NCI-H1092 (cell line): ENCODE measurements at places on chromosomes 2 and 18.
A peak's percentile ranks its signal among the peaks of the same experiment; 100 is the strongest.

DNA sequence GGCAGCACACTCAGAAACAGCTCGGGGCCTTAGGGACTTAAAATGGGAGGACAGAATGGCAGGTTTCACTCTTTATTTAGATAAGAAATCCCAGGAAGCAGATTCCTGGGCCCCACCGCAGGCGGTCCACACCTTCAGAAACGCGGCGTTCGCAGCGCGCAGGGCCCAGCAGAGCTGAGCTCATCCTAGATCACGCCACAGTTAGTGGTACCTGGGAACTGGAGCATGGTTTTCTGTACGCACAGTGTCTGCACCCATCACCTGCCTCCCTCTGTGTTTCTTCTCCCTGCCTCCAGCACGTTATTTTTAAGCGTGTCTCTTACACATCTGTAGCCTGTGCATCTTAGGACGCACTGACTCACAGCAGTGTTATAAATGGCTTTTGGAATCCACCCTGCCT lies 242.1 kb downstream of the ALPK2 start:
- DNase-seq, result no peak

DNA sequence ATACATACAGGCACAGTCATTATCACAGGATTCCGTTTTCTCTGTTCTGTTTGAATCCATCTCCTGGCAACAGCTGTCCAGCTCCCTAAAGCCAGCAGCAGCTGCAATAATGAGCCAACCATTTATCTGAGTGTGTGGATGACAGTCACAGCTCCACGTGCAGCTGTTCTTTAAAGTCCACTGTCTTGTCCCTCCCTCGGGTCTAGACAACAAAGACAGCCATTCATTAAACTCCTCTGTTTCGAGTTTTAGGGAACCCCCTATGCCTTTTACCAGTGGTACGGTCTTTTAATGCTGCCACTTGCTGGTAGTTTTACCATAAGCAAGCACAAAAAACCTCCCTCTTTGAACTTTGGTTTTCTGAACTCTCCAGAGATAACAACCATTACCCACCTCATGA lies 16.0 kb upstream of the MSGN1 start:
- DNase-seq, result no peak

DNA sequence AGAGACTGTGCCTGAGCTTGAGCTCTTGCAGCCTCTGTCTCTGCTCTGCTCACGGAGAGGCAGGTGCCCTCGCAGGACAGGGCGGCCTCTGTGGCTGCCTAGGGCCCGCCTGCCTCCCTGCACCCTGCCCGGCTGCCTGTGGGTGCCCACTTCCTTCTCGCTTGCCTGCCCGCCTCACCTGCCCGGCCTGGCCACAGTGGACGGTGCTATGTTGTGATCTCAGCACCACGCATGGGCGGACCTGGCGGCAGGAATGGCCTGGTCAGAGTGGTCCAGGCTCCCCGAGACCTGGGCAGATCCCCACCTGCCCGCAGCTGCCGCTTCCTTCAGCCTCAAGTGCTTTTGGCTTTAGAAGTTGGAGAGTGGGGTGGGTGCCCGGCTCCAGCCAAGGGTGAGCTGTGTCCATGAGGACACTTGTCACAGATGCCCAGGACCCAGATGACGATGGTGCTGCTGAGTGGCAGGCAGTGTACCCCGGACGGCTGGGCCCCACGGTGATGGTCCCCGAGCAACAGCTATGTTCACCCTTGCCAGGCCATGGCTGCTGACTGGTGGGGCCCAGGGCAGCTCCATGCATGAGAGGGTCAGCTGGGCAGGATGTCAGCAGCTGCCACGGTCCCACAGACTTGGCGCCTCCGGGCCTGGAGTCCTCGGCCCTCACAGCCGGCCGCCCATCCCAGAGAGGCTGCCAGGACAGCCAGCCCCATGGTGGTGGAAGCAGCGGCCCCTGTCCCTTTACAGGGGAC lies 25.3 kb downstream of the RTP5 start:
- DNase-seq, result no peak

DNA sequence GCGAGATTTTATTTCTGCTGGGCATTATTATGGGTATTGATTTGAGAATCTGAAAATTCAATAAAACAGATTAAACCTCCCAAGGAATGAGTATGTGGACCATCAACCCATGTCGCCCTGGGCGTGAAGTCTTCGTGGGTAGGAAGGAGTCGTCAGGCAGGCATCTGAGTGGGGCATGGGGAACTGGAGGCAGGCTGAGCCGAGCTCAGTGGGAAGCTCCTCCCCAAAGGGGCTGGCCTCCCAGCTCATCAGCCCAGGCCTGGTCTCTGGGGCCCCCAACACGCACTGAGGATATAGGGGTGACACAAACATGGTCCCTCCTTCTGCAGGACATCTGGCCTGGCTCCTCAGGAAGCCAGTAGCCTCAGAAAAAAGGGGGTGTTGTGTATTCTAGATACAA lies 265.2 kb downstream of the TFCP2L1 start:
- no peak for DNase-seq

DNA sequence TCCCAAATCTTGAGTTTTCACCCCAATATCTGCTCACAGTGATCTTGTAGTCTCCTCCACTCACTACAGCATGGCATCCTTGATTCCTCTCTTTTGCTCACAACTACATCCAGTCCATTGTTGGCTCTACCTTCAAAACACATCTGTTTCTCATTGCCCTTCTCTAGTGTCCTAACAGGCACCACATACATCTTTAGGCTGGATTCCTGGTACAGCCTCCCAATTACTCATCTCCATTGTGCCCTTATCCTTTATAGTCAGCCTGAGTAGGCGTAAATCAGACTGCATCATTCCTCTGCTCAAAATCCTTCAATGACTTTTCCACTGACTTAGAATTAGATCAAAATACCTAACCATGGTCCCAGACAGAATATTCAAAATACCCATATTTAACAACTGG lies 10.7 kb upstream of the TAF1B start:
- no peak for DNase-seq

DNA sequence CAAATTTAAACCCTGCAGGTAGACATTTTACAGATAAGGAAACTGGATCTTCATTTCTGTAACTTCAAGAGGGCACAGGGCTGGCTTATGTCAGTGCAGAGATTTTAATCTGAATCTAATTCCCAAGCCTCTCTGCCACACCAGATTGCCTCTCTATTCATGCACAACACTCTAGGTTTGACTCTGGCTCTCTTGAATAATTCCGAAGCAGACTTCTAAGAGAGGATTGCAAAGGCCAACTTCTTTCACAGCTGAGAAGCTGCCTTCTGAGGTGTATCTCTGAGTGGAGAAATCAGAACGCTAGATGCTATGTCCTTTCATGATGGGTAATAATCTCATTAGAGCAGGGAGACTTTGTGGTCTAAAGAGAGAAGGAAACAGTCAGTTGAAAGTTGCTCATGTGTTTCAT lies 20.1 kb upstream of the MGAT5 start:
- DNase-seq, result no peak

DNA sequence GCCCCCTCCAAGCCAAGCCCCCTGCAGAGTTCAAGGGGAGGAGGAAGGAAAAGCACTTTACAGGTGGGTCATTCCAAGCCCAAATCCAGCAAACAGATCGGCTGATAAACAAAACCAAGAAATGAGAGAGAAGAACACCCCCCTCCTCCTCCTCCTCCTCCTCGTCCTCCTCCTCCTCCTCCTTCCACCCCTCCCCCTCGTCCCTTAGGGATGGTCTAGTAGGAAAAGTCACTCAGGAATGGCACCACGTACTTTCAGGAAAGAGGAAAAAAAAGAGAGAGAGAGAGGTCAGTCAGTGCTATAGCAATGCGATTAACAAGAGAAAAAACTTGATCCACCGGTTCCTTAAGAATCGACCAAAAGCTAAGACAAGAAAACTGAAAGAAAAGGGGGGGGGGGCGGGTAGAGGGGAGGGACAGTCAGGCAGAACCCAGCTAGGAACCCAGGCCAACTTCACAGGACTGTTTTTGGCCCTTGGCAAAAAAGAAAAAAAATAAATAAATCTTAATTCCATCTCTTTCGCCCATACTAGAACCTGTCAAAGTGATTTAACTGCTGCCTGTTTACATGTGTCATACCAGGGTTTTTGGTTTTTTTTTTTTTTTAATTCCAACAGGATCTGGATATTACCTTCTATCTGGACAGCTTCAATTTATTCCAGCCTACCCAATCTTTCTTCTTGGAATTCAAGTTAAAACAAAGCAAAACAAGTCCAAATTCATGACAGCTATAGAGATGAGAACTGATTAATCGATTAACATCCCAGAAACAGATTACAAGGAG lies 906 bp downstream of the IKZF2 start:
- no peak for DNase-seq

- DNase-seq, result no peak
These were observed 1090.8 kb downstream of the BCL11A start for GRCh38 chr2:59462422-59463197.

- DNase-seq, result no peak
These were observed 13.1 kb downstream of the GRP start for GRCh38 chr18:59233017-59233410.

- DNase-seq, result no peak
These were observed 219.6 kb downstream of the TNS1 start for GRCh38 chr2:217783243-217783642.

DNA sequence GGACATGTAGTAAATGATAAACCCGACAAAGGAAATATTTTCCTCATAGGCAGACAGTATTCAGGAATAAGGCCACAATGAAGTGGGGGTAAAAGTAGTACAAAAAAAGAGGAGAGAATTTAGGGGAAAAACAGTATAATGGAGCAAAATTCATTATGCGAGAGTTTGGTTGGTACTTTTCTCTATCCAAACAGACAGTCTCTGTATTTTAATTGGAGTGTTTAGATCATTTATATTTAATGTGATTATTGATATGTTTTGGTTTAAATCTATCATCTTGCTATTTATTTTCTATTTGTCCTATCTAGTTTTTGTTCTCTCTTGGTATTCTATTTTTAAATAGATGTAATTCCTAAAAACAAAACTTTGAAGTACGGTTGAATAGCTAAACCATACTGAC lies 170.3 kb upstream of the SP5 start:
- DNase-seq, result no peak

DNA sequence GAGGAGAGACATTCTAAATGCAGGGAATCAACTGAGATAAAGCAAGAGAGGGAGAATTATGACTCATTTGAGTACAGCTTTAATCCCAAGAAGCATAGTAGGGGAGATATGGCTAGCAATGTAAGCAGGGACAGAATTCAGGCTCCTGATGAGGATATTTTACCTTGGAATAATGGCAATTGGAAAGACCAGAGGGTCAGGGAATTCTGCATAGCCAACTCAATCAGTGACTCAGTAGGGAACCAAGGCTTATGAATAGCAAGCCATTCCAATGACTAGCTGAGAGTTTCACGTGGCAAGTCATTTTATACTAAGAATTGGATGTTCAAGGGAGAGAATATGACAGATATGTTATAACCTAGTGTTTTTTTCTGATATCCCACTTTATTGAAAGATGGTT lies 563.8 kb upstream of the NETO1 start:
- DNase-seq, result no peak

GRCh38 chr2:137522620-137523011 lies 441.7 kb upstream of the HNMT start:
- DNase-seq, result no peak

DNA sequence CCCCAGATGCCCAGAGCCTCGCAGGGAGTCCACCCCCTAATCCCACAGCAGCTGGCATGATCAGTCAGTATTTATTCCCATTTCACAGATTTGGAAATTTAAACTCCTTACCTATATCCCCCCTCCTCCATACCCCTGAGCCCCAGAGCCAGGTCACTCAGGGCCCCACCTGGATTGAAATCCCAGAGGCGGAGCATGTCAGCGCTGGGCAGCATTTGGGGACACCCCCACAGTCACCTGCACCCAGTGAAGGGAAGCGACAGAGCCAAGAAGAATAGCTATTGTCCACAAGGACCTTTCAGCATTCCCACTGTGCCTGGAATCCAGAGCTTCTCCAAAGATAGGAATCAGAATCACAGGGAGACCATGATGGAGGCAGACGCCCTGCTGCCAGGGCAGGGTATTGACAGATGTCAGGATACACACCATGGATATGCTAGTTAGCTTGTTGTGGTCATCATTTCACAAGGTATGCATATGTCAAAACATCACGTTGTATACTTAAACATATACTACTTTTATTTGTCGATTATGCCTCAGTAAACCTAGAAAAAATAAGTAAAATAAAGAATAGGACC lies 968 bp upstream of the ASTL start:
- no peak for DNase-seq

- no peak for DNase-seq
These were observed 2.3 kb downstream of the TWSG1 start for GRCh38 chr18:9336827-9337226.

- no peak for DNase-seq
These were observed 62.1 kb upstream of the PGAP1 start for GRCh38 chr2:196988639-196989038.

DNA sequence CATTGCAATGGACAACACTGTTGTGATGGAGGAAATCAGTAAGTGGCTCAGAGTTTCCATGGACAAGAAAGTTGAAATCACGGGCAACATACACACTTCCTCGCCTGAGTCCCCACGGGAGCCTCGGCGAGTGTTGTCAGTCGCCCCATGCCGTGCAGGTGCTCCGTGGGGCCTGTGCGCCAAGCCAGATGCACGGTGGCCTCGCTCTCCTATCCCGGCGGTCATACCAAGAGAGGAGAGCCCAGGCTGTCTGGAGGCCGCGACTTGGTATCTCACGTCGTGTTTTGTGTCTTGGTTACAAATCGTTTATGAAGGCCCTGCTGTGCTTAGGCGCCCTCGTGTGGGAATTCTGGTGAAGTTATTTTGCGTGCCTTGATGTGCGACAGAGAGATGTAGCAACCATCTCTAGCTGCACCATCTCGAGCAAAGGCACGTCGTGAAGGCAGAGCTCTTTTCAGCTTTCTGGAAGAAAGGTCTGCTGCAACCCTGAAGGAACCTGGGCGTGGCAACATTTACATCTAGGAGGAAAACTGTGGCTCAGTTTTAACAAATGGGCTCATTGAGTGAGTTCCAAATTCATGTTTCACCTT lies 21.8 kb downstream of the ATG4B start:
- DNase-seq, result peak; percentile 13

DNA sequence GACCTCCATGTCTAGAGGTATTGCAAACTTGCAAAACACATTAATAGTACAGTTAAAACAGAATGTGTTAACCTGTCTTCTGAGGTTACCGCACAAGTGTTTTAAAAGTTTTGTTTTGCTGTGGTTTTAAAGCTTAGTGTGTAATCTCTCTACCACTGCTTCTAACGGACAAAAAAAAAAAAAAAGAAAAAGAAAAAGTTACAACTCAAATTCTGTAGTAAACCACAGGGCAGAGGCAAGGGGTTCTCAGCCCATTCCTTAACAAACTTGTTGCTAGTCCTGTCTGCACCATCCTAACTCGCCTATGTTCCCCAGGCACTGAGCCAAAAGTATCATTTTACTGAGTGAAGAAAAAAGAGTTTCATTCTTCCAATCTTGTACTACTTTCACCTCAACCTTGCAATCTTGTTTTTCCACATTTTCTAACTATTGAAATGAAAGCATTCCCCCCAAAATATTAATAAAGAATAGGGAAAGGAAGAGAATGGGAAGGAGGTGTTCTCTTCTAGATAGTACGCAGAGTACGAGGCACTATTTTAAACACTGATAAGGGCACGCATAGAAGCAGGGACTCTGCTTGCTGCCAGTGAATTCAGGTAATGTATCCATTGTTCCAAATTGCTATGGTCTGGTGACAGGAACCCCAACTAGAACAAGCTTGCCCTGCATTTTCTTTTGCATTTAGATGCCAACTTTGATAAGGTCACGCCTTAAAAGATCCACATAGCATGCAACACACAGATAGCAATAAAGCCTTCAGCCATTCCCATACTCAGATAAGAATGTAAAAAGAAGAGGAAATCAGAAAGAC lies 47.1 kb downstream of the IKZF2 start:
- no peak for DNase-seq

- peak; percentile 79 for DNase-seq
These were observed 2.8 kb upstream of the CTDSP1 start for GRCh38 chr2:218396688-218397462.
